Cardiac septum (tissue), 1 donor: ENCODE measurements at places on chromosomes 2 and 18. TPM values are rescaled to one million over a fixed set of nuclear protein-coding genes. Genes with fewer than 3 reads are reported as not detected.

- no peak for DNase-seq
Observed at GRCh38 chr2:135818937-135819610, 17.9 kb downstream of the LCT start.

- DNase-seq, result no peak
Observed at GRCh38 chr2:174888646-174889271, 116.4 kb downstream of the CHN1 start.

GRCh38 chr2:221120643-221121042, 451.5 kb downstream of the EPHA4 start:
- DNase-seq, result no peak

DNA sequence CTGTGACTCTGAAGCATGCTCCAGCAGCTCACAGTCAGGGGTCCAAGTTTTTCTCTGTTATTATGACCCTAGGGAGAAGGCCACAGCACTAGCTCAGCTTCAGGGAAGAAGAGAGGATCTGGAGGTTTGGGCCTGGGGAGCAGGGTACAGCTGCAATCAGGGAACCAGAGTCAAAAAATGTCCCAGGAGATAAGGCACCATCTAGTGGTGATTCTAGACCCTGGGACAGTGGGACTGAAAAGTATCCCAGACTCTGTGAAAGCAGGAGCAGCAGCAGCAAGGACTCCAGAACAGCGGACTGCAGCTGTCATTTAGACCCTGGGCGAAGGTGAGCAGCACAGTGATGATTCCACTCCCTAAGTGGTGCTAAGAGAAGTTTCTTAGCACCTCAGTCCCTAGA, 278.4 kb upstream of the DDX18 start:
- no peak for DNase-seq

CD8B2 gene
- not detected for total RNA-seq

- DNase-seq, result no peak
Observed at GRCh38 chr18:50119296-50119695, 75.7 kb downstream of the MYO5B start.

DNA sequence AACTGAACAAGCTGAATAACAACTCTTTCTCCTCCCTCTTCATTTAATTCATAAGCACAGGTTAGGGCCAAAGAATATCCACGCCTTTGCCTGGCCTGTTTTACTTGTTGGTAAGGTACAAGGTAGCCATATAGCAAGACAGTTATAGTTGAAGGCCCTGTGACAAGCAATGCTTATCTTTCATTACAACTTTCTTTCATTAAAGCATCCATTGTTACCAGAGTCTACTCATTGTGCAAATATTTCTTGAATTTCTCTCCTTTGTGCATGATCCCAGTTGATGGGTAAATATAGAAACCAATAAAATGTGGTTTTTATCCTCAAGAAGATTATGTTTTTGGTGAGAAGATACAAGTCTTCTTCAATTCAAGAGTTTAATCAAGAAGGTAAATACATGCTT, 140.2 kb downstream of the UBE2E3 start:
- DNase-seq, result no peak

DNA sequence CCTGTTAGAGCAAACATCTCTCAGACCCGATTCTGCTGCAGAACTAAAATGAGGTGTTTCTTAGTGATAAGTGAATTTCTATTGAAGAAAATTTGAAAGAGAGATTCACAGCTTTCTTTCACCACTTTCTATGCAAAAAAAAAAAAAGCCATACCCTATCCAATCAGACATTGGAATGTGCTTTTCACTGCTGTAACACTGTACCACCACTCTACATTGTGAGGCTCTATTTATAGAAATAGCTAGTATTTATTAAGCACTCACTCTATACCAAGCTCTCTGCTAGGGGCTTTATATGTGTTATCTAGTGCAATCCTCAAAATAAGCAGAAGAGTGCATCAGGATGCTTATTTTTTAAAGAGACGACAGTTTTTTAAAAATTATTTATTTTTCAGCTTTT, 580.6 kb upstream of the VRK2 start:
- no peak for DNase-seq

- no peak for DNase-seq
Observed at GRCh38 chr2:98487806-98488189, 43.1 kb downstream of the INPP4A start.
